IMR-90 (cell line): ENCODE measurements at places on chromosomes 1 and 21. TPM values are rescaled to one million over a fixed set of nuclear protein-coding genes. Genes with fewer than 3 reads are reported as not detected.

DNA sequence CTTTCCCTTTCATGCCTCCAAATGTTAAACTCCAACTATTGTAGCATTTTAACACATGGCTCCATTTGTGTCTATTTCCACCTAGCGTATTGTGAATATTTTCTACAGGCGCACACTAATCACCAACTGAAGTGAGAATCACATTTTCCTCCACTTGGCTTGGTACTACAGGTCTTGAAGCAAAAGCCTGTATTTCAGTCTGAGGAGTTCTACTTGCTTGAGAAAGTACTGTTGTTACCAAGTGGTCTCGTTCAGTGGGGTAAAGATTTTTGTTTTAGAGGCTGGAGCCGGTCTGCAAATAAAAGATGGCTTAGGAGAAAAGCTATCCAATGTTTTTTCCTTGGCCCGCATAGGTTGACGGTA lies 550 bp upstream of the PTBP2 start:
- no peak for DNase-seq

- peak; percentile 61 for DNase-seq
Observed at GRCh38 chr1:246302711-246303317, 204.3 kb downstream of the SMYD3 start.

GRCh38 chr21:15508554-15508953 lies 221.2 kb upstream of the USP25 start:
- no peak for DNase-seq

GRCh38 chr1:19437891-19438294 lies 47.4 kb downstream of the CAPZB start:
- peak; percentile 48 for DNase-seq

DNA sequence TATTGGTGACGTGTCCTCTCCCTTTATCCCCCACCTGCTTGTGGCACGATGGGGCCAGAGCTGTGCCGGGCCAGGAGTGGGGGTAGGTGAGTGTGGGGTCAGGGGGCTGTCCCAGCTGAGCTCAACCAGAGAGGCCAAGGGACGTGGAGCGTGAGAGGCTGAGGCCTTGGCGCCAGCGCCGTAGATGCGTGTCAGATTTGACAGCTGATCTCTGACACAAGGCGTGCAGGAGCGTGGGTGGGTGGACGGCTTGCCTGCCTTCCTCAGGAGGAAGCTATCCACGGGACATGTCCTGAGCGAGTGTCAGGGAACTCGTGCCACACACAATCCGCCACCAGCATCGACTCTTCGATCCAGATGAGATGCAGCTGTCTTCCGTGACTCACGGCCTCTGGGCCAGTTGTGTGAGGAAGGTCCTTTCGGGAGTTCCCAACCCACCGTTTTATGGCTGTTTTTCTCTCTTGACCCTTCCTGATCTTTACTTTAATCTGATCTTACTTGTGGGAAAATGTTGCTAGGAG lies 56.7 kb downstream of the SPSB1 start:
- peak; percentile 49 for DNase-seq

DNA sequence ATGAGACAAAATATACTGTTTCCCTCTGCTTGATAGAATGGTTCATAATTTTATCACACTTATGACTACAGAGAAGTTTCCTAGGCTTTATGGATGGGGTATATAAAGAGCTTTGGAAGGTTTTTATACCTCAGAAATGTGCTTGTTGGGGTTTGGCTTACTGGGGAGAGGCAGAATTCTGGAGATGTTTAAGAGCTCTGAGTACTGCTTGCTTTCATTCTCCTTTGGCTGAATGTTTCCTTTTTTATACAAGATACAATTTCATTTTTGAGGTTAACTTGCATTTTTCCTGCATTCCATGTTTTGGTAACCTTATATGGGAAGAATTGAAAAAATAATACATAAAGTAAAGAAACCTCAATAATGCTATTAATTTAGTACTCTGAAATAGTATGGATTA lies 157.7 kb upstream of the COL11A1 start:
- DNase-seq: peak; percentile 56

- DNase-seq: peak; percentile 49
Observed at GRCh38 chr1:18100491-18101063, 7.0 kb upstream of the IGSF21 start.

DNA sequence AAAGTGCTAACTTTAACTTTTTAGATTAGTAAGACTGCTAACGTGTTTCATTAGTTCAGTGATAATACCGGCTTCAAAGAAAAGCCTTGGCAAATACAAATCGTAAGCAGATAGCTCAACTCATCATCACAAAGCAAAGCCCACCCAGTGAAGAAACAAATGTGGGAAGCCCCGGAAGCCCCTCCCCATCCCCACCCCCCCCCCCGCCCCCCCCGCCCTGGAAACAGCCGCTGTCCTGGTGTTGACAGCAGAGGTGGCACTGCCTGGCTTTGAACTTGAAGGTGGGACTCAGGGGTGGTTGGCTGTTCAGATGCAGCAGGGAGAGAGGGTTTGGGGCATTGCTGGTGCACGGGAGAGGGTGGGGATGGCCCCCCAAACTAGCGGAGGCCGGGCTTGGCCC lies 14.1 kb downstream of the PDXK start:
- no peak for DNase-seq

DNA sequence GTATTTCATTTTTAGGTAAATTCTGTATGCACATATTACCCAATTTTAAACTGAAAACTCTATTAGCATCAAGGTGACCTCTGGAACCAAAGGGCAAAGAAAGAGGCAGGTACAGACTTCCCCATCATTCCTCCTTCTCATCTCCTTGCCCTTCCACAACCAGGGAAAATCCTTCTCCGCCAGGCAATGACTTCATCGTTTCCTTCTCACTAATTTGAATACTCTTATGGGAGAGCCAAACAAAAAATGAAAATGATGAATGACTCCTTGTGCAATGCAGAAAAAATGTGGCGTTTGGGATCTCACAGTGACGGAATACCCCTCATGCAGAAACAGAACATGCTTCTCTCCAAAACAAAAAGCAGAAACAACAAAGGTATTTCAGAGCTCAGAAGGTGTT lies 83.7 kb downstream of the HLCS start:
- peak; percentile 5 for DNase-seq

DNA sequence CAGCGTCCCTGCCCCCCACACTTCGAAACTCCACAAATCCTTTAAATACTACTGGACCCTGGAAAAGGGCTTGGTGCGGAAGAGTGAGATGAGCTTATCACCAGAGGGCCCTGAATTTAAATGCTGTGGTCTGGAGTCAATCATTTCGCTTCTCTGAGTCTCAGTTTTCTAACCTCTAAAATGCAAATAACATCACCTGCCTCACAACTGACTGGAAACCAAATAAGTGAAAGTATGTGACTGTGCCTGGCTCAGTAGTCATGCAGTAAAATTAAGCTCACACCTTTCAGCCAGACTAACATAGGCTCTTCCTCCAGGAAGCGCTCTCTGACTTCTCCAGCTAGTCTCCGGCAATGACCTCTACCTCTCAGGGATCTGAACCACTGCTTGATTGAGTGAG lies 4.2 kb downstream of the GJA4 start:
- no peak for DNase-seq

DNA sequence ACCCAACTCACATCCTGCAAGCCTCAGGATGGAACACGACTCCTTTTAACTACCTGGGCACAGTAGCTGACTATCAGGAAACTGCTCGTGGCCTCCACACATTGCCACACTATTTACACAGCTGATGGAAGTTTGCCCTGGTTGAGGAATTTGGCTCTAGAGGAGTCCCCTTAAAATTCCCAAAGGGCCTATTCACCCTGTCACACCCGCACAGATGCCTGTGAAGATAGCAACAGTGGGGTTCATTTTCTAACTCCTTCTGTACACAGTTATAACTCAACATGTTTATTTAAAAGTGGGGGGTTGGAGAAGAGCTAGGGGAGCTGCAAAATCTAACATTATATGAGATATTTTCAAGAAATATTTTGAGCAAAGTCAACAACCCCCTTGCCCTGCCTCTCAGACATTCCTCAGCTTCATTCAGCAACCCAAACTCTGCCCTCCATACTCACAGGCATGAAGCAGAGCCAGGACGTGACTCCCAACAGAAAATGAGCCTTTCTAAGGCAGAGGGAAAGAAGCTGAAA lies 35.8 kb upstream of the CCN1 start:
- peak; percentile 66 for DNase-seq

GRCh38 chr1:34924759-34925555 lies 4.5 kb downstream of the DLGAP3 start:
- DNase-seq: peak; percentile 52

GON4L gene
- polyA plus RNA-seq: 19.2 and 21.2 TPM in 2 replicates

ZC3H12A gene
- polyA plus RNA-seq: 14.2 and 15.2 TPM in 2 replicates

MX1 gene
- 0.56 and 1.0 TPM in 2 replicates for polyA plus RNA-seq

SDC3 gene
- polyA plus RNA-seq: 71.5 and 75.7 TPM in 2 replicates
